ENCODE measurements at places on chromosomes 3 and 15.

- DNase-seq: no peak
These were observed 118.1 kb upstream of the MEIS2 start for GRCh38 chr15:37218351-37218916.

GRCh38 chr15:56236197-56236596, 7.5 kb downstream of the RFX7 start:
- DNase-seq: no peak

DNA sequence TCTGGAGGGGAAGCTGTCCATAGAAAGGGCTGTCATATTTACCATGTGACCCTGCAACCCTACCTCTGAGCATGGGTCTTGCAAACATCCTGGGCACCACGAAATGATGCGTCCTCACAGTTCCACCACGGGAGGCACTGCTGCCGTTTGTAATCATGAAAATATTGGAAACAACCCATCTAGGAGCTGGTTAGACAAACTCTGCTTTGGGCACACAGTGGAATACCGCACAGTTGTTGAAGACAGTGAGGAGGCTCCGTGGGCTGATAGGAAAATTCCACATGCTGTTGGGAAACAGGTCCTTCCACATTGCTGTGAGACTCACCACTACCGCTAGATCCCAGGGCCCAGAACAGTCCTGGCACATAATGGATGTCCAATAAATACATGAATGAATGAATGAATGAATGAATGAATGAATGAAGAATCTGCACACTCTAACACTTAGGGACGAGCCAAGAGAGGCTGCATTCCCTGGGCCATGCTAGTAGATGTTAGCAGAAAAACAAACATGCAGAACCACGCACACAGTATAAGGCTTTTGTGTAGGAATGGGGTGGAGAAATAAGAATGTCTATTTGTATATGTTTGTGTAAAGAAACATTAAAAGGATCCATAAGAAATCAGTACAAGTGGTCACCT, 40.6 kb downstream of the TPRA1 start:
- DNase-seq: no peak

GRCh38 chr3:107705046-107705445, 182.3 kb downstream of the BBX start:
- DNase-seq: no peak

- DNase-seq: no peak
These were observed 546.8 kb downstream of the TBL1XR1 start for GRCh38 chr3:176650478-176650877.

DNA sequence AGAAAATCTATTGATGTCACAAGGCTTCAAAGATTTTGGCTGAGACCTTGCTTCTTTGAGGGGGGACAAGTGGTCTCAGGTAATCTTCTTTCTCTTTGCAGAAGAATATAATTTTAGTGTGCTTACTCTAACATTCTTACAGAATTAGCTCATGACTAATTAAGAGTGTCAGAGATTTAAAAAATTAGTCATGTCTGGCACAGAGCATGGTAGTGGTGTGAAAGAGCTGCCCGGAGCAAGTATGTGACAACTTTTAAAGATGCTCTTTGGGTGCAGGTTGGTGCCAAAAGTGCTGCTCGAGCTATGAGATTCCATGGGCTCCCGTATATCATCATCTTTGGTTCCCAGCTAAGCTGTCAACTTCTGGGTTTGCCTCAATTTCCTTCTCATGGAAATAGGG, 31.1 kb downstream of the CYP19A1 start:
- no peak for DNase-seq

- no peak for DNase-seq
These were observed 5.5 kb upstream of the COLQ start for GRCh38 chr3:15527031-15527459.
